RWPE1 (cell line): ENCODE measurements at places on chromosomes 2 and 18.

DNA sequence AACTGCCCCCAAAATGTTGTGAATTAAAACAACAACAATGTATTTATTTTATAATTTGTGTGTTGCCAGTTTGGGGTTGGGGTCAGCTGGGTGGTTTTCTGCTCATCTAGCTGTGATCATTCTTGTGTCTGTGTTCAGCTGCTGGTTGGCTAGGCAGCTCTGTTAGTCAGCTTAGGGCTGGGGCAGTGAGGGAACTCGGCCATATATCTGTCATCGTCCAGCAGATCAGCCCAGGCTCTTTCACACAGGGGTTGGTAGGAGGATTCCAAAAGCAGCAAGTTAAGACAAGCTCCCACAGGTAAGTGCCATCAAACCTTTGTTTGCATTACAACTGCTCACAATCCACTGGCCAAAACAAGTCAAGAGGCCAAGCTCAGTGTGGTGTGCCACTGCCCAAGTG is 121.5 kb downstream of the LPIN1 start:
- DNase-seq = peak; percentile 68

- no peak for DNase-seq
Observed at GRCh38 chr2:6072276-6072675, 380.1 kb downstream of the SOX11 start.

DNA sequence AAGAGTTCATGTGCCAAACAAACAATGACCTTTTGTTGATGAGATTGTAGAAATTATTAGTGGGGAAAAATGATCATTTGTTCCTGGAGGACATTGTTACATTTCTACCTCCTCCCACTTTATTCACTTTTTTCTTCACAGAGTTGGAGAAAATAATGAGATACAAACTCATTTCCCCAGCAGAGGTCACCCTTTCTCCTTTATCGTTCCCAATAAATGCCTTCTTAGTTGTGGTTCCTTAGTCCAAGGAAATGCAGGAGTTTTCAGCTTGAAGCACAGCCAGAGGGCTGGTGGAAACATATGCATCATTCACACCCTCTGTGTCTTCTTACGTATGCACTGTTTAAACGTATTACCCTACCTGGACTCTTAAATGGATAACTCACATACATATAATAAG is 108.8 kb downstream of the SLC4A3 start:
- peak; percentile 64 for DNase-seq

GRCh38 chr2:64173156-64174135 is 29.2 kb upstream of the PELI1 start:
- DNase-seq = no peak

- DNase-seq = no peak
Observed at GRCh38 chr2:200658278-200658864, 72.6 kb downstream of the AOX1 start.

DNA sequence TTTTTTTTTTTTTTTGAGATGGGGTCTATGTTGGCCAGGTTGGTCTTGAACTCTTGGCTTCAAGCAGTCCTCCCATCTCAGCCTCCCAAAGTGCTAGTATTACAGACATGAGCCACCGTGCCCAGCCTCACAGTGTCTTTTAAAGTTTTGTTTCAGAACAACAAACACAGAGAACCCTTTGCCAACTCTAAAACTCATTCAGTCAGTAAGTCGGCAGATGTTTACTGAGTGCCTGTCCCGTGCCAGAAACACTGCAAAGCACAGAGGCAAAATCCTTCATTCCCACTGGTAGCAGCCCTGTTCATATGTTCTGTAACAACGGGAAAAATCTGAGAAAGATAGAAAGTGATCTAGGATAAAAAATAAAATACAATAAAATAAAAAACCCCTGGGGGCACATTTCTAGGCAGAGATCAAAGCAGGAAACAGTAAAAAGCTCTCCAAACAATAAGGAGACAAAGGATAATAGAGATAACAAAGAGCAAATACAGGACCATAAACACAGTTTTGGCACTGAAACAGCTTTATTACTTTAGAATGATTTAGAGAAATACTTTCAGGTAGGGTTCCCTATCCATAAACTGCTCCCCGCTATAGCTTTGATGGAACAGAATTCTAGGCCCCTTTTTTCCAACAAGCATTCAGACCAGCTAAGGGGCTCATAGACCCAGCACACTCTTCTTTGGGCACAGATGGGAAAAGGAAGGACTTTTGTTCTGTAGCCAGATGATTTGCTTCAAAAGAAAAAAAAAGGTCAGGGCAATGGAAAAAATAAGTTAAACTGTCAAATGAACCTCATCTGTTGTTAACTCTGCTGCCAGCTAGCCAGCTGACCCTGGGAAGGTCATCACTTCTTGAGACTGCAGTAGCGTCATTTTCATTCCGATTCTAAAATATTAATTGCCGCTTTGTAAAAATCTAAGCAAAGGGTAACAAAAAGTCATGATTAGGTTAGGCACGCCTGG is 212.3 kb downstream of the CDH20 start:
- no peak for DNase-seq

- no peak for DNase-seq
Observed at GRCh38 chr2:69221960-69222751, 164.9 kb downstream of the GFPT1 start.

- DNase-seq = no peak
Observed at GRCh38 chr18:25253779-25254178, 98.2 kb downstream of the ZNF521 start.

GRCh38 chr18:56973487-56973886 is 173.4 kb upstream of the BOD1L2 start:
- no peak for DNase-seq

DNA sequence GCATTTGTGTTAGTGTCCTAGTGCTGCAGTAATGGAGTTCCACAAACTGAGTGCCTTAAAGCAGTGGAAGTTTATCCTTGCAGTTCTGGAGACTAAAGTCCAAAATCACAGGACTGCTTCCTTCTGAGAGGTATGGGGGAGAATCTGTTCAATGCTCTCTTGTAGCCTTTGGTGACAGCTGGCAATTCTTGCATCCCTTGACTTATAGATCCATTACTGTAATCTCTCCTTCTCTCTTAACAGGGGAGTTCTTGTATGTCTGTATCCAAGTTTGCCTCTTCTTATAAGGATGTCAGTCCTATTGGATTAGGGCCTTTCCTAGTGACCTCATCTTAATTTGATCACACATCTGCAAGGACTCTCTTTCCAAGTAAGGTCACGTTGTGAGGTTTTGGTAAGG is 69.9 kb downstream of the XRCC5 start:
- no peak for DNase-seq

- DNase-seq = no peak
Observed at GRCh38 chr18:58723810-58724602, 52.7 kb downstream of the MALT1 start.
